Immature natural killer cell (primary cell): ENCODE measurements at places on chromosomes 5 and 9. TPM values are rescaled to one million over a fixed set of nuclear protein-coding genes. Genes with fewer than 3 reads are reported as not detected.

BRINP1 gene
- not detected for polyA plus RNA-seq

GDA gene
- not detected for polyA plus RNA-seq

SYNPO gene
- polyA plus RNA-seq, result not detected

IFNA16 gene
- polyA plus RNA-seq, result not detected

CTSL gene
- not detected for polyA plus RNA-seq

PRRC2B gene
- polyA plus RNA-seq, result 2.0 TPM

ZFP2 gene
- polyA plus RNA-seq, result not detected

PLAC8L1 gene
- not detected for polyA plus RNA-seq

PRRC1 gene
- polyA plus RNA-seq, result 18.2 TPM
